CD4-positive, alpha-beta T cell treated with Interleukin-4 for 1 hour (primary cell): ENCODE measurements at places on chromosomes 7 and 10.

DNA sequence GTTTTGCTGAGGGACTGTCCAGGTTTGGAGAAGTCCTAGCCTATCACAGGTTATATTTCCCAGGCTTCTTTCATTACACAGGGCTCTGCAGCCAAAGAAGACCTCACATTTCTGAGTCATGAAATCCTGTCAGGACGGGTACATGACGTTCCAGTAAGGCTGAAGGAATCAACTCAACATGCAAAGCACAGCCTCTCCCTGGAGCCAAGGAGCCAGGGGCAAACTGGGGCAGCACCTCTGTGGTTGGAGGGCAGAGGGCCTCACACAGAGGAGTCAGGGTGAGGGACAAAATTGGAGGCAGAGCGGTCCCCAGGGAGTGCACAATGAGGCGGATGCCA lies 116.3 kb upstream of the GDF10 start:
- DNase-seq = no peak

DNA sequence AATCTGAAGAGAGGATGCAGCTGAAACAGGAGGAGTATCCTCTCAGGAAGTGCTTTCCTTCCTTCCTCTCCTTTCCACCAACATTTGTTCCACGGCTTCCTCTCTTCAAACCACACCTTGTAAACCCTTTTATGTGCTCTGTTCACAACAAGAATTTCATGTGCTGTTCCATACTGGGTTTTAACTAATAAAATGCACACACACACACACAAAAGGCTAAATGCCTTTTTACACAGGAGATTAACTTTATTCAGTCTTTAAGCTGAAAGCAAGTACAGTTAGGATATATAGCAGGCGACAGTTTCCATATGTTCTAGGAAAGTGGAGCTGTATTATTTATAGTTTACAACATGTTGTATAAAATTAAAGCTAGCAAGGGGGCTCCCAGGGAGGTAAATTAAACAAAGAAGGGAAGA lies 106.7 kb downstream of the REEP3 start:
- DNase-seq = no peak

GRCh38 chr10:16195178-16195769 lies 241.5 kb upstream of the PTER start:
- DNase-seq = peak; percentile 2

- DNase-seq = no peak
Observed at GRCh38 chr7:22051886-22052673, 106.4 kb upstream of the CDCA7L start.

DNA sequence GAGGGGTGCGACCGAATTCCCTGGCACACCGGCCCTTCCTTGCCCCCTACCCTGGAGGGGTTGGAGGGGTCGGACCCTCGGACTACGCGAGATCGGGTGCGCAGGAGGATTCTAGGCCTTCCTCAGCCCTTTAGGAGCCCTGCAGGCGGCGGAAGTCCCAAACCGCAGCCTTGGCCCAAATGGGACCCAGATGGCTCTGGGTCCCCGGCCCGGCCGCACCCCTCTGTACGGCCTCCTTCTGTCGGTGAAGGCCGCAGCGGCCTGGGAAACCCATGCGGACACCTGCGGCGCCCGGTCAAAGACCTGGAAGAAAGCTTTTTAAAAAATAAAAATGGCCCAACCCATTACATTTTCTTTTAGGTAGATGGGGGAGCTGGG lies 2.4 kb upstream of the VAX1 start:
- no peak for DNase-seq

DNA sequence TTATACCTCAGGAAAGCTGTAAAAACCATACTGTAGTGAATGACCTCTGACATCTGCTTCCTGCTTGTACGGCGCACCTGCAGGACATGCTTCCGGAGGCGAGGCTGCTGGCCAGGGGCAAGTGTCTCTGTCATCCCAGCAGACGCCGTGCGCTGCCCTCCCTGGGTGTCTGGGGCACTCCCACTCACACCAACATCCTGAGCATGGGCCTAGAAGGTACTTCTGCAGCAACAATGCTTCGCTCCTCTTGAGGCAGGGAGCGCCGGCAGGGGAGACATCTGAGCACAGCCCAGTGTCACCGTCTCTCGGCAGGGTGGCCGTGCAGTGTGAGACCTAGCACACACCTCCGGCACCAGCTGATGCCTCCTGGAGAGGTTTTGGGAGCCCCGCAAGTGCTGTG lies 269.2 kb downstream of the MAD1L1 start:
- no peak for DNase-seq

DNA sequence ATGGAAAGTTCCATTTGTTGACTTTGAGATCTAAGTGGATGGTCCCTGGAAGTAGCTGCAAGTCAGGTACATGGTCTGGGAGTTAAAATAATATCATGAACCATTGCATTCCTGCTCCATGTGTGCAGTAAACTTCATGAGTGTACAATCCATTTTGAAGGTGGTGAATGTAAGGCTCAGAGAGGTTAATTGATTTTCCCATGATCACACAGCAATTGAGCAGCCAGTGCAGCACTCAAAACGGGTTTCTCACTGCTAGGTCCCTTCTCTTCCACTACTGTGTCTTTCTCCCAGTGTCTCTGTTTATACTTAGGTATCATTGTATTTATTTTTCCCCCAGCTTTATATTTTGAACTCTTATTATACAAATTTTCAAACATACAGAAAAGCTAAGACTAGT lies 9.9 kb downstream of the ZSCAN25 start:
- no peak for DNase-seq

DNA sequence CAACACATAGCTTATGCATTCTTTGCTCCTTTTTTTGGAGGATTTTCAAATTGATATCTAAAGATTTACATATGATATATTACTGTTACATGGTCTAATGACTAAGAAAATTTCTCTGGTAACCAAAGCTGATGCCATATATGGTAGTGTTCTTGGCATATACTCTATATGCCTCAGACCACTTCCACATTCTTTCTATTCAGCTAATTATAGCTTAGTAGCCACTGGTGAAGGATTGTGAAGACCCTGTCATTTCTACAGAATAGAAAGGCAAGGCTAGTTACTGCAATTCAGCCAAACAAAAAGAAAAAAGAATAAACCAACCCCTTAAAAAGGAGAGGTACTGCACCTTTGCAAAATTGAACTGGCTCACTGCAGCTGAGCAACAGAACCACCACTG lies 3.7 kb downstream of the PURB start:
- DNase-seq = peak; percentile 34

- no peak for DNase-seq
Observed at GRCh38 chr7:73652541-73652949, 15.1 kb upstream of the VPS37D start.

DNA sequence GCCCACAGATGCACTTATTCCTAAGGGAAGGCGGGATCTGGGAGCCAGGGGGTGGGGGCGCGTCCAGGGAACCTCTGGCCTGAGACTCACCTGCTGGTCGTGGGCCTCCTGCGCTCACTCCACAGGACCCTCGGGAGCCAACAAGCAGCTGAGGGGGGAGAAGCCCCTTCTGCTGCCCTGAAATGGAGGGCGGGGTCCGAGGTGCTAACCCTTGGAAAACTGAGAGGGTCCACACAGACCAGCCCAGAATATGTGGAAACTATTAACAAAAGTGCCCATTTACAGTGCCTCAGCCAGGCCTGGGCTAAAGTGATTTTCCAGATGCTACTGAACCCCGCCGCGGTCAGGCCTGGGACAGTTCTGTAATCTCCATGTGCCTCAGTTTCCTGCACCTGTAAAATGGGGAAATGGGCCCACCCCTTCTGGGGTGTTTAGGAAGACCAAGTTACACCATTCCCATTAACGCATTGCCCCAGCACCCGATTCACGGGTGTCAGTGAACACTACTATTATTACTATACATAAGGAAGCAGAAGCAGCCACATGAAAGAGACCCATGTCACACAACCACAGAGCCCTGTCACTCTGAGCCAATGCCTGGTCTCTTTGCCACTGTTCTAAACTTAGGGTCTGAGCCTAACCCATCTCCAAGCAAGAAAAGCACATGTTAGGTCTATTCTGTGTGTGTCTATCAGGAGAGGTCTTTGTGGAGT lies 630 bp upstream of the VSTM4 start:
- no peak for DNase-seq

- no peak for DNase-seq
Observed at GRCh38 chr7:35722054-35722849, 27.3 kb upstream of the HERPUD2 start.

GRCh38 chr7:111594602-111595001 lies 32.3 kb upstream of the IMMP2L start:
- DNase-seq = no peak

DNA sequence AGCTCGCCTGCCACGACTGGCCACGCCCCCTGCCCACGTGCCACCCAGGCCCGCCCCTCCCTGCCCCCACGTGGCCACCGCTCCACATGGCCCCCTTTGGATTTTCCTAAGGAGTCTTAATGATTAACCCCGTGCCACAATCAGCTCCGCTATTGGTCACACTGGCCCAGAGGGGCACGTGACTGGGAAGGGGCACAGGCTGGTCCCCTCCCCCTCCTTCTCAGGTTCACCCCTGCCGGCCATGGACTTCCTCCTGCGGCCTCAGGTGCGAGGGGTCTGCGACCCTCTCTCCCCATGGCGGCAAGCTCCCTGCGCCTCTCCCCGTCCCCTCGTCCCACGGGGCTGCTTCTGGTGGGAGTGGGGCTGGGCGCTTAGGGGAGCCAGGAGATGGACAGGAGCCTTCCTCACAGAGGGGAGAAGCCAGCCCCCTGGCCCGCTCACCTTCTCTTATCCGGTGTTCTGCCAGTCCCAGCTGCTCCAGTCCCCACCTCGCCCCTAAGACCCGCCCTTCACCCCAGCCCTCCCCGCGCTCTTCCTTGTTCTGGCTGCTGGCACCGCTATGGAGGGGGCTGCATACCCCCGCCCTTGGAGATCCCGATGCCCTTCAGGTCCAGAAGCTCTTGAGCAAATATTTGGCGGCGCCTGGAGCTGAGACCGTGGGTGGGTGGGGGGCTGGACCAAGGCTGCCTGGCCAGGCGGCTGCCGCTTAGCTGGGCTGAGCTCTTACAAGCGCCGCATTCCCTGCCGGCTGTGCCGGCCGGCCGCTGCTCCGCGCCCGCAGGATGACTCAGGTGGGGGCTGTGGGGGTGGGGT lies 3.2 kb downstream of the SLC4A2 start:
- no peak for DNase-seq

DNA sequence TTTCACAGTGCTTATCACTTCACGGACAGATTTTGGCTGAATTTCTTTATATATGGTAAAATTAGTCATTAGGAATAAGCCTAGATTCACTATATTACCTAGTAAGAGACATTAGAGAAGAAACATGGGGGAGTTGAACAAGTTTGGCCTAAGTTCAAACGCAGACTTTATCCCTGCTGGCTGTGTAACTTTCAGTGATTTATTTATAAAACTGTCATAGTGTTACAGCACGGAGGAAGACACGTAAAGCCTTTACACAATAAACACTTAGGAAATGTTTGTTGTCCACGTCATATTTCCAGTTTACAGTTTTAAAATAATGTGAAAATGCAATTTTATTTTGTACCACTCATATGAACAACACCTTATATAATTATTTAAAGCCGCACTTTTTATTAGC lies 661.5 kb downstream of the MAGI2 start:
- no peak for DNase-seq

GRCh38 chr10:44990302-44990655 lies 10.4 kb upstream of the ZNF22 start:
- no peak for DNase-seq

DNA sequence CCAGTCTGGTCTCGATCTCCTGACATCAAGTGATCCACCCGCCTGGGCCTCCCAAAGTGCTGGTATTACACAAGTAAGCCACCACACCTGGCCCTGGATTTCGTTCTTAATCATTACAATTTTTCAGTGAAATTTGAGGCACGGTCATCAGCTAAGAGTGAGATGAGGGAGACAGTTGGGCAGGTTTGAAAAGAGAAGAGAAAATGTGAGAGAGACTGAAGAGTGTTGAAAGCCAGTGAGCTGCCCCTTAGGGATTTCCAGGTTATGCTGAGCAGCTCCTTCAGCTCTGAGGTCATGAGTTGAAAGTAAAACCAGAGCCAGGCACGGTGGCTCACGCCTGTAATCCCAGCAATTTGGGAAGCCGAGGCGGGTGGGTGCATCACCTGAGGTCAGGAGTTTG lies 5.9 kb upstream of the UPF2 start:
- no peak for DNase-seq

- DNase-seq = no peak
Observed at GRCh38 chr7:70668606-70669358, 463.2 kb upstream of the GALNT17 start.

- DNase-seq = no peak
Observed at GRCh38 chr7:102285540-102286236, 980 bp upstream of the SH2B2 start.

GRCh38 chr10:47403446-47404318 lies 19.6 kb upstream of the ZNF488 start:
- DNase-seq = no peak

DNA sequence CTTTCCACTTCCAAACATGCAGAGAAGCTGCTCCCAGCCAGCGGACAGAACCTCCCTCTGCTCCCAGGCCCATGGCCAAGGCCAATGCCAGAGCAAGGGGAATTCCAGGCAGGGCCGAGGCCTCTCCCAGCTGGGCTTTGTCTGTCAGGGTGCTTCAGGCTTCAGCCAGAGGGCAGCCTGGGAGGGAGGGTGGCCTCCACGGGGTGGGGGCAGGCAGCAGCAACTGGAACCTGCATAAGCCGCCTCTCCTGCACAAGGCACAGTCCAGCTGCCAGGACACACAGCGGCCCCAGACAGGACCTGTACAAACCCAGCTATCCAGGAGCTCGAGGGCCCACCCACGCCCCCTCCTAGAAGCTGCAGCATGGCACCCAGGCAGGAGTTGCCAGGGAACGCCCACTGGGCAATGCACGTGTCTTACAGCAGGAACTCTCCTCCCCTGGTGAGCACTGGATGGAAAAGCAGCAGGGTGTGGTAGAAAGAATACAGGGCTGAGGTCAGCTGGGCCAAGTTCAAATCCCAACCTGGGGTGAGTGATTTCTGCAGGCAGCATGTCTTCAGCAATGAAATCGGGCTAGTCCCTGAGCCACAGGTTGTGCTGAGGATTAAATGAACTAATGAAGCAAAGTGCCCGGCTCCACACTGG lies 7.6 kb downstream of the FAM53B start:
- DNase-seq = no peak

DNA sequence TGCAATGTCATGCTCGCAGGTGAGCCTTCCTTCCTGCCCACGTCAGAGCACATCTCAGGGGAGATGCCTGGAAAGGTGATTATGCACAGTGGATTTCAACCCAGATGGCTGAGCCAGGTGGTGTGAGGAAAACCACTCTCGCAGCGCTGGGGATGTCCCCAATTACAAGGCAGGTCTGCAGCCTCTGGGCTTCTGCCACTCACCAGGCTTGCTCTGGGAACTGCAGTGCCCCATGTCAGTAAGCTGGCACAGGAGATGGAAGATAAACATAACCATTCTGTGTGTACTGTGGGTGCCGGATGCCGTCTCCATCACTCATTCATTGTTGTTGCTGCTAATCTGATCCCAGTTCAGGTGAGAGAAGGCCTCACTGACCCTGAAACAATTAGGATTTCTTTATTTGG lies 222.9 kb upstream of the PITRM1 start:
- DNase-seq = no peak
